ENCODE measurements at places on chromosomes 4 and X.

DNA sequence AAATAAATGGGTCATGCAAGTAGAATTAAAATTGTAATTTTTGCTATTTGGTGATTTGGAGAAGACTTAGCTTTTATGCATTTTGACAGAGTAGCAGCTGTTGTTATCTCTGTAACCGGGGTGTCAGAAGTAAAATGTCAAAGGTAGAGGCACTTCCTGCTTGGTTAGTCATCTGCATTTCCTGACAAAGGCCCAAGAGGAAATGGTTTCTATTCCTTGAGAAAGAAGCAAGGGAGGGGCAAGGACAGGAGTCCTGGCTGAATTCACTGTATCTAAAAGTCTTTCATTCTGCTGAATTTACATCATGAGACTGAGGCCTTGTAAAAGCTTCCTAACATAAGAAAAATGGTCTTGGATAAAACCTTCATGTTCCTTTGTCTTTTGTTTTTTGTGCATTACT, 550.9 kb upstream of the BOD1L1 start:
- no peak for DNase-seq

DNA sequence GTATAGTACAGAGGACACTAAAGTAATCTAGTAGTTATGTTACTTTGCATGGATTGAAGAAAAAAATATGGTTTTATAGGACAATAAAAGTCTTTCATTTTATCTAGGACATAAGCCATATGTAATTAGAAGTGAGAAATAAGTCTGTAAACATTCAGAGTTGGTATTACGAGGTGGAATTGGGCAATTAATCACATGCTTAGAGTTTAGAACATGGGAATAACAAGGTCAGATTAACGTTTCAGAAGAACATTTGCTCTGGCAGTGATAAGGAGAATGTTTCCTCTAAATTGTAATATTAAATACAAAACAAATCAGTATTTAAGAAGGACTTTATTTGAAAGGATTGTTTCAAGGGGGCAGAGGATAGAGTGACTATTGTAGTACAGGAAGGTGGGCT, 15.6 kb upstream of the SULT1E1 start:
- no peak for DNase-seq

DNA sequence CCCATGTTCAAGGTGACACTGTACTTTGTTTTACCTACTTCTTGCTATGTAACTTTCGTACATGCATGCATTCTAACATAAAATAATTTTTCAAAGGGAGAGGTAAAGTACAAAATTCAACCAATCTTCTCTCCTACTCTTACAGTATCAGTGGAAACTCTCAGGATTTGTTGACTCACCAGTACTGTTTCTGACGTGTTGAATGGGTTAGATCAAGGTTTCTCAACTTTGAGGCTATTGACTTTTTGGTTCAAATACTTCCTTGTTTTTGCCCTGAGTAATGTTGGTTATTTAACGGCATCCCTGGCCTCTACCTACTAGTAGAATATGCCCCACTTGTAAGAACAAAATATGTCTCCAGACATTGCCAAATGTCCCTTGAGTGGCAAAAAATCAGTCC, 94.6 kb upstream of the SMAD1 start:
- no peak for DNase-seq

GRCh38 chrX:13087322-13088155, 43.1 kb upstream of the FAM9C start:
- DNase-seq = peak; percentile 65

GRCh38 chrX:18994713-18995112, 10.8 kb upstream of the PHKA2 start:
- no peak for DNase-seq

- no peak for DNase-seq
These were observed 38.1 kb upstream of the STIM2 start for GRCh38 chr4:26822546-26822945.

- DNase-seq = no peak
These were observed 16.0 kb downstream of the HPSE start for GRCh38 chr4:83318666-83319065.

- no peak for DNase-seq
These were observed 44.8 kb downstream of the SHOX start for GRCh38 chrX:675279-675954.

GRCh38 chrX:112766774-112767173, 73.9 kb downstream of the AMOT start:
- no peak for DNase-seq

- DNase-seq = no peak
These were observed 671.4 kb downstream of the ZNF674 start for GRCh38 chrX:45873781-45874180.

GRCh38 chrX:130053236-130053635, 57.1 kb downstream of the ELF4 start:
- no peak for DNase-seq

GRCh38 chrX:68177542-68177941, 255.8 kb downstream of the OPHN1 start:
- no peak for DNase-seq

- DNase-seq = no peak
These were observed 156.5 kb downstream of the RNF150 start for GRCh38 chr4:140976768-140977167.

DNA sequence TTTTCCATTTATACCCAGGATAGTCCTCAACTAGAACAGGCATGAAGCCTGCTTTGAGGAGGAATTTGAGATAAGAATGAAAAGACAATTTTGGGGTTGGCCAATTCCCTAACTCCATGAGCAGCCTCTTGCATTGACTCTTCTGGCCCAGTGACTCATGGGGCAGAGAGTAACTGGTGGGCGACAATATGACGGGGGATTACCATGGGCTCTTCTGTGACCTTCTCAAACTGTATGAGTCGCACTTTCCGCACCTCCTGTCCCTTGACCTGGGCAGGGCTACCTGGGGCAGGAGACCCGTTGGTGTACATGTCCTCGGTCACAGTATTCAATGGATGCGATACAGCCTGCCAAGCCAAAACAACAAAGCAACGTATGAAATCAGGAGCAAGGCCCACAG, 13.3 kb downstream of the MPP1 start:
- no peak for DNase-seq

- no peak for DNase-seq
These were observed 28.4 kb upstream of the SULT1E1 start for GRCh38 chr4:69888336-69888735.

DNA sequence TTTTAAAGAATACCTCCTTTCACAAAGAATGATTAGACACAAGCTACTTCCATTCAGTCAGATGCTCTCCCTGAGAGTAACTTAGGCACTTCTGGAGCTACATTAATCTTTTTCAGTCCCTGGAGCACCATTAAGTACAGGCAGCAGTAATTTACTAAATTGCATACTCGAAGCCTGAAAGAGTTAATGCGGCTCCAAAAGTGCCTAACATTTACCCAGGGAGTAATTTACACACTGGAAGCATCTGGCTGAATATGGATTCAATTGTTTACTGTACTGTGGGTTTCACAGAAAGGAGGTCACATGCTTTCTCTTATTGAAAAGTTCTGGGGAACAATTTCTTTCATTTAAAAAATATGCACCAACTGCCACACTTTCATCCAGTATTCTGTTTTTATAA, 260.8 kb upstream of the TENM3 start:
- DNase-seq = no peak

GRCh38 chr4:79574741-79575451, 166.9 kb upstream of the GK2 start:
- no peak for DNase-seq

DNA sequence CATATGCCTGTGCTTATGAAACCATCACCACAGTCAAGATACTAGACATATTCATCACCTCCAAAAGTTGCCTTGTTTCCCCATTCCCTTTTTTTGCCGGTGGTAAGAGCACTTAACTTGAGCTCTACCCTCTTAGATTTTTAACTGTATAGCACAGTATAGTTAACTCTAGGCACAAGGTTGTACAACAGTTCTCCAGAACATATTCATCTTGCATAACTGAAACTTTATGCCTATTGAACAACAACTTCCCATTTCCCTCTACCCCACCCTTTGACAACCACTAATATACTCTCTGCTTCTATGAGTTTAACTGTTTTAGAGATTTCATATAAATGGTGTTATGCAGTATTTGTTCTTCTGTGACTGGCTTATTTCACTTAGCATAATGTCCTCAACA, 119.3 kb downstream of the ASB9 start:
- no peak for DNase-seq

DNA sequence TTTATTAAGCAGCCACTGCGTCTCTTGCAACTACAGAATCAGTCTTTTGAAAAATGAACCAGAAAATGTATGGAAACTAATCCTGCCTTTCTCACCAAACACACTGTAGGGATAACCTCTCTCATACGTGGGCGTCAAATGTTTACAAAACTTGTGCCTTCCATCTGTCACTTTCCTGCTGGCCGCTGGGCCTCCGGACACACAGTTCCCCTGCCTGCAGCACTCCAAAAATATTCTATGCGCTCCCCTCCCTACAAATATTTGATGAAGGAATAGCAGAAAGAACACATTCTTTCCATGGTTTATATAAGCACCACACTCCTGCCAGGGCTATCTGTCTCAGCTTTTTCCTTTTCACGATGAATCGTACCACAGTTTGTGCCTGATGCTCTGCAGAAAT, 14.9 kb upstream of the CYTL1 start:
- DNase-seq = no peak

- no peak for DNase-seq
These were observed 5.2 kb upstream of the PGRMC1 start for GRCh38 chrX:119230850-119231249.

GRCh38 chr4:5992828-5993321, 25.4 kb downstream of the C4orf50 start:
- DNase-seq = no peak

GRCh38 chr4:90184560-90184959, 57.4 kb downstream of the CCSER1 start:
- DNase-seq = no peak

GRCh38 chrX:6371353-6371752, 142.7 kb upstream of the NLGN4X start:
- DNase-seq = no peak

DNA sequence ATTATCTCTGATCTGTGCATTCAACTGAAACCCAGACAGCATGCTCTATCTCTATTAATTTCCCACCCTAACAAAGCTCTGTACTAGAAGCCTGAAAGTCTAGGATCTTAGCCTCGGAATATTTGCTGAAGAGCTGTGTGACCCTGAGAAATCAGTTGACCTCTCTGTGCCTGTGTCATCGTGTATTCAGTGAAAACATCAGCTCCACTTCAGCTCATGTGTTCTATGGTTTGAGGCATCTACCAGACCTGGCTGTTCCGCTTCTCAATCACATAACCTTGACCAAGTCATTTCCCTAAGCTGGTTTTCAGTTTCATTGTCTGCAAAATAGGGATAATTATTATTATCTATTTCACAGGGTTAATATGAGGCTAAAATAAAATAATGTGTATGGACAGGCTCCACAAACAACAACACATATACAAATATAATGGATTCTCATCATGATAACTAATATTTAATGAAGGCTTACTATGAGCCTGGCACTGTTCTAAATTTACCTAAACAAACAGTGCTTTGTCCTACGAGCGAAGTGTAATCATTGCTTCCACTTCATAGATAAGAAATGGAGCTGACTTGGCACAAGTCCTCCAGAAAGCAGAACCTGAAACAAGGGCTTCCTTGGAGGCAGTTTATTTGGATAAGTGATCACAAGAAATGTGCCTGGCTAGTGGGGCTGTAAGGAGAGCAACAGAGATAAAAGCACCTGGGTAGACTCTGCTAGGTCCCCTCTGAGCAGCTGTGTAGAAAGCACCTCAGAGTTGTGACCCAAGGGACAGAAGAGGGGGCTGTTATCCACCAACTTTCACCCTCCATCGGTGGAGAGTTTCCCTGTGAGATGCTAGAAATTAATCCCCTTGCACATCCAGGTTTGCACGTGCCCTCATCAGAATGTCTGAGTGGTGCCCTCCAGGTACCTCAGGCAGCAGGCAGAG, 356.9 kb downstream of the RAB28 start:
- DNase-seq = no peak

GRCh38 chrX:153878969-153879653, 6.9 kb downstream of the L1CAM start:
- peak; percentile 38 for DNase-seq

- no peak for DNase-seq
These were observed 45.6 kb downstream of the RAPGEF2 start for GRCh38 chr4:159148441-159148840.

GRCh38 chr4:108053251-108053711, 63.6 kb downstream of the HADH start:
- DNase-seq = no peak

GRCh38 chr4:69025999-69026387, 70.3 kb upstream of the UGT2B7 start:
- no peak for DNase-seq

DNA sequence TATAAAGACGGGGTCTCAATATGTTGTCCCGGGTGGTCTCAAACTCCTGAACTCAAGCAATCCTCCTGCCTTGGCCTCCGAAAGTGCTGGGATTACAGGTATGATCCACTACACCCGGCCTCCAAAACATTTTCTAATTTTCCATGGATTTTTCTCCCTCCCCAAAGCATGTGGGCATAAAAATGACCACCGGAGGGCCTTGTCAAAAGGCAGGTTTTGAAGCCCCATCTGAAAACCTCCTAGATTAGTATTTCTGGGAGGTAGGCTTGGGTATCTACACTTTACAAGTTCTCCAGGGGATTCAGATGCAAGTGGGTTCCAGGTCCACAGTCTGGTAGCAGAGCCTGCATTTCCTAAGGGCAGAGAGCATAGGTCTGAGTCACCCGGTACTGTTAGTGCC, 1.4 kb upstream of the GPR173 start:
- DNase-seq = no peak

DNA sequence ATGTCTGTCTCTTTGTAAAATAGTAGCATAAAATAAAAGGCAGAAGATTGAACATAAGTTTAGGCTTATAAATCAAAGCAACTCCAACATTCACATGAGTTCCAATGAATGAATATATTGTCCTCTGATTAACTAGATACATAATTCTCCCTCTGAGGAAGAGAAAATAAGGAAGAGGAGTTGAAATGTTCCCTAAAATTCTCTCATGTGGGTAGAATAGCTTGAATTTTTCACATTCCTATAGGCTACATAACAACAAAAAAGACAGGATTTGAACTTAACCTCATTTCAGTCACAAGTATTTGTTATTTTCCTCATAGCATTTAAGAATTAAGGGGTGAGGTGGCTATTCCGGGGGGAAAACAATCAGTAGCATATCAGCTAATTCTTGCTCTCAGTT, 462.4 kb upstream of the NDST4 start:
- DNase-seq = no peak

GRCh38 chr4:55359397-55359916, 13.4 kb downstream of the SRD5A3 start:
- DNase-seq = no peak

GRCh38 chr4:120524237-120524636, 398.3 kb downstream of the PRDM5 start:
- DNase-seq = no peak

GRCh38 chr4:5980436-5981155, 37.6 kb downstream of the C4orf50 start:
- DNase-seq = no peak
